NCI-H1436 (cell line): ENCODE measurements at places on chromosomes 11 and 22.

DNA sequence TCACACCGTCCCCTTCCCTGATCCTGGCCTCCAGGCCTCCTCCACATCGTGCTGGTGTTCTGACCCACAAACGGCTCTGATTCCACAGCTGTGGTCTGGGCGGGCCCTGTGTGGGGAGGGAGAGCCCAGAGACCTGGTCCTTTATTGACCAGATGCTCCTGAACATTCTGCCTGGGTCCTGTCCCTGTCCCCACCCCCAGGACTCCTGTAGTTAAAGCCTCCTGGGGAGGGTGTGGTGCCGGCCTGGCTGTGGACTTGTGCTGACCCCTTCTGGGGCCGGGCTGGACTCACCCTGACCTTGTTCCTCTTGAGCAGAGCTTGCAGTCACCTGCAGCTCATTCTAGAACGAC is 128.7 kb downstream of the CTTN start:
- no peak for DNase-seq

DNA sequence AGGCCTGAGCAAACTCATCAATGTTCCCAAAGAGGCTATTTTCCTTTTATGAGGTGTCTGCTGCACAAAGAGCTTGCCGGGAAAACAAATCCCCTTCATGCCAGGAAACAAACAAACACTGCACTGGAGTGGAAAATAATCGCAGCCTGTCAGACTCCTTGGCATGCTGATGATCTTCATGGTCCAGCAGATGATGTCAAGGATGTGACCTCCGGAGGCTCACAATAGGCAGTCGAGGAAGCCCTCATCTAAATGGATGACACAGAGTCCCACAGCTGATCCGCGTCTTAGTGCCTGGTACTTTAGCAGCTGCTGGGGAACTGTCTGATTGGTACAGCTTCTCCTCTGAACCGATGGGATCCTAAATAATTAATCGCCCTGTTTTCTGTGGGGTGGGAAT is 187.6 kb downstream of the TENM4 start:
- DNase-seq, result no peak

DNA sequence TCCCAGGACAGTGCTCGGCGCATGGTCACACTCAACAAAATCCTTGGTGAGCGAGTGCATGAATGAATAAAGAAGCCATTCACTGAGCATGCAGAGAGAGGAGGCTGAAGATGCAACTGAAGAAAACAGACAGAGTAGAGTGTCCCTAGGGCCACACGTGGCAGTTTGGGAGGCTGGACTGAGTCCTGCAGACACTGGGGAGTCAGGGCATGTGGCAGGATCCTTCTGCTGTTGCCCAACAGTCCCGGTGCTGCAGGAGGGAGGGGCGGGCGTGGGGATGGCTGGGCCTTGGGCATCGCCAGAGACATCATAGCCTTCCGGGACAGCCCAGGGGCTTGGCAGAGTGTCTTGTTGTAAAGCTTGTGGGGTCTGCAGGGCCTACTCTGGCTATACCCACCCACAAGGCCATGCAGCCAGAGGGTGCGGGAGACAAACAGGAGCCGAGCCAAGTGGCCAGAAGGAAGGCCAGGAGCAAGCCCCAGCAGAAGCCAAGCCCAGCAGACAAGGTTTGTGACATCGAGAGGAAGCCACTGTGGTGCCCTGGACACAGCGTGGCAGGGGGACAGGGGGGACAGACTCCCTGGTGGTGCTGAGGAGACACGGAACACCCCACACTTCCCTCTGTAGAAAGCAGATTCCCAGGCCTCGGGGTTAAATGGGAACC is 26.7 kb upstream of the FBLN1 start:
- no peak for DNase-seq

GRCh38 chr11:67345920-67346819 is 7.2 kb downstream of the POLD4 start:
- DNase-seq, result no peak

DNA sequence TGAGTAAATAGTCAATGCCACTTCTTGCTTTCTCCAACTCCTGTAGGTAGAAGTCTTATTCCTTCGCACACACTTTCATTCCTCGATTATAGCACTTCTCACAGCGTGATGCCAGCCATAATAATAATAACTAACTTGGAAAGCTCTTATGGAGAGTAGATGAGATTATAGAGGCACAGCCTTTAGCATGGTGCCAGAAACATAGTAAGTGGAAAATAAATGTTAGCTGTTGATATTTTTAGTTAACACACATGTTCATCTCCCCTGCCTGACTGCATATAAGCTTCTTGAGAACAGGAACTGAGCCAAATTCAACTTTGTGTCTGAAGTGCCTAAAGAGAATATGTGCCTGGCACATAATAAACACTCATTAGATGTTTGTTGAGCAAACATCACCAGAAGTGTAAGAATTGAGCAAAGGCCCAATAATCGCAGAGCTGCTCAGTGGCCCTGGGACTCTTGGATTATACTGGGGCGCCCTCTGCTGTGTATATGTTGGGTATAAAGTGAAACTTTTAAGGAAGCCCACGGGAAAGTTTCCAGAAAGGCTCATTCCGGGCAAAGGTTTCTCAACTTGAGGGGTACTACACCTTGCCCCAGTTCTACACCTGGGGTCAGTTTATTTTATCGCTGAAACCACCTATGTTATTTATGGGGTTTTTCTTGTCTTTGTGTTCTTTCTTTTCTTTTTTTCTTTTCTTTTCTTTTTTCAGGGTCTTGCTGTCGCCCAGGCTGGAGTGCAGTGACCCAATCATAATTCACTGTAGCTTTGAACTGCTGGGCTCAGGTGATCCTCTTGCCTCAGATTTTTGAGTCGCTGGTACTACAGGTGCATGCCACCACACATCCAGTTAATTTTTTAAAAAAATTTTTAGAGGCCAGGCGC is 22.3 kb downstream of the SLN start:
- DNase-seq, result peak; percentile 51

- DNase-seq, result no peak
Measured at GRCh38 chr11:85791409-85791990, 19.4 kb downstream of the SYTL2 start.

GRCh38 chr11:73266646-73267020 is 5.5 kb upstream of the P2RY6 start:
- no peak for DNase-seq

DNA sequence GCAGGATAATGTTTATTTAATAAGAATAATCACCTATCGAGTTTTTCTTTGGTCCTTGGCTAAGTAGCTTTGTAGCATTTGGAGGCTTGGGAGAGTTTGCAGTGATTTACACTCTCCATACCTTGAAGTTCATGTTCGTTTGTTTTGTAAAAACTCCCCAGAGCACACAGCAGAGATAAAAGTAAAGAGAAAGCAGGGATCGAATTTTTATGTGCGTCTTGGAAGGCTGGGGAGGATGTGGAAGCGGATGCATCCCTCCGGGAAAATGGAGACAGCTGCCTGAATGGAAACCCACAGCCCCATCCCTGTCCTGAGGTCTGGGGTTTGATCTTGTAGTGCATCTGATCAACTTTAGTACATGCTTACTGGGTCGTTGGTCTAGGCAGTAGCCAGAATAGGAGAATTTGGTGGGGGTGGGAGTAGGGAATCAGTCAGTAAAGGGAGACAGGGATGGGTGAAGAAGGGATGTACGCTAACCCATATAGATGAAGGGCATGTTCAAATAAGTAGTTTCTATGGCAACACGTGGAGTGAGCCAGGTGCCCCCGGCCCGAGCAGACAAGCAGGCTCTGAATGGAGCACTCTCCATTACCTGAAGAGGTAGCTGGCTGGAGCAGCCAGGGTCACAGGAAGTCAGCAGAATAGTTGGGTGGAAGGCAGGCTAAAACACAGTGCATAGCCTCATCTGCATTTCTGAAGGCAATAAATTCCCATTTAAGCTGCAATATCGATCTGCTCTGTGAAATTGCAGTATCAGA is 147.8 kb downstream of the COMMD9 start:
- no peak for DNase-seq

DNA sequence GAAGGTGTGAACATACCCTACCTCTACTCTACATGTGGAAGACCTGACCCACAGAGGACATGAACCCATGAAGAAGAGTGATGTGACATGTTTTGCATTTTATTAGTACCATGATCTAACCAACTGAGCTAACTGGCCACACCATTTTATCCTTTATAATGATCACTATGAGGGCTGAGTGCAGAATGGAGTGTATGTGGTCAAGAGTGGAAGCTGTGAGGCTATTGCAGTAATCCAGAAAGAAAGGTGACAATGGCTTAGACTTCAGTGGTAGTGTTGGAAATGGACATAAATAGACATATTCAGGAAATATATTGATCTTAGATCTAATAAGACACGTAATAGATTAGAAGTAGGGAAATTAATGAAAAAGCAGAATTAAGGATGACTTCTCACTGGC is 3.8 kb downstream of the SRSF8 start:
- DNase-seq, result no peak

GRCh38 chr11:44226490-44226889 is 83.4 kb downstream of the ALX4 start:
- no peak for DNase-seq
